Activated CD4-positive, alpha-beta T cell treated with anti-CD3 and anti-CD28 coated beads for 4 hours (primary cell): ENCODE measurements at places on chromosomes 3 and 15.

DNA sequence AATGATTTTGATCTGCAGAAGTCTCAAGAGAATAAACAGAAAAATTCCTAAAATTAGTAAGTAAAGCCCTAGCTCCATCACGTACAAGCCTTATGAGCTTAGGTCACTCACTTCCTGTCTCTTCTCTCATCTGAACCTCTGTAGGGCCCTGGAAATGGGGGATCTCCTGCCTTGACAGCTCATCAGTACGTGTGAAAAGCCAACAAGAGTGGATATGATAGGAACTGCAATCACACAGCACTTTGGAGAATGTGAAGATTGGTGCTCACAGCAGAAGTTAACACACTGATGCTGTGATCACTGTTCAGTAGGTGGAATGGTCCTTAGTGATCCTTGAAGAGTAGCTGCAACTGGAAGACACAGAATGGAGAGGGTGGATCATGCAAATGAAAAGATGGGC, 27.8 kb upstream of the ALDH1L1 start:
- DNase-seq = no peak

DNA sequence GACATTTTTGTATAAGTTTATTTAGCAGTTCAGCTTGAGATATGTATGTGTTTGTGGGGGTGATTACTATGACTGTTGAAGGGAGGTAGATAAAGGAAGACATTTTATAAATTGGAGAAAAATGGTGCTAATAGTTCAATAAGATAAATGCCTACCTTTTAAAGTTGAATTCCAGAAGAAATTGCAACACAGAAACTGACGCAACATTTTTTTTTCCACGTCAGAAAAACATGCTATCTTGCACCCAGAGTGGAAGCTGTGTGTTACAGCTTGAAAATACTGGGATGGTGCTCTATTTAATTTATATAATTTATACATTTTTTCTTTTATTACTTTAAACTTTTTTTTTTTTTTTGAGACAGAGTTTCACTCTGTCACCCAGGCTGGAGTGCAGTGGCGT, 171.7 kb downstream of the WNT5A start:
- no peak for DNase-seq

GRCh38 chr3:19901337-19901736, 32.7 kb downstream of the EFHB start:
- no peak for DNase-seq

GRCh38 chr3:47612879-47613278, 34.2 kb upstream of the CSPG5 start:
- DNase-seq = no peak

- DNase-seq = no peak
These were observed 61.8 kb downstream of the SLC9A9 start for GRCh38 chr3:143786219-143787191.

DNA sequence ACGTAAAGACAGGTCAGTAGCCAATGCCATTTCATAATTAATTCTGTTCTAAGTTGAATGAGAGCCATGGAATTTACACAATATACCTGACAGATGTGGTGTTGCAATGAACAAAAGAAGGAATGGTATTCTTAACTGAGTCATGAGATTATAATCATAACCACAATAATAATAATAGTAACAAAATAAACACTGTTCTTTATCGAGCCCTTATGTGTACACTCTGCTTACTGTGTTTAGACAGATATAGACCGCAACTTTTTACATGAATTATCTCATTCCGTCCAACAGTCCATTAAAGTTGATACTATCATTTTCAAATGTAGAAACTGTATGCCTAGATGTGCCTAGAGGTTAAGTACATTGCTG, 28.2 kb upstream of the SCAANT1 start:
- DNase-seq = no peak

DNA sequence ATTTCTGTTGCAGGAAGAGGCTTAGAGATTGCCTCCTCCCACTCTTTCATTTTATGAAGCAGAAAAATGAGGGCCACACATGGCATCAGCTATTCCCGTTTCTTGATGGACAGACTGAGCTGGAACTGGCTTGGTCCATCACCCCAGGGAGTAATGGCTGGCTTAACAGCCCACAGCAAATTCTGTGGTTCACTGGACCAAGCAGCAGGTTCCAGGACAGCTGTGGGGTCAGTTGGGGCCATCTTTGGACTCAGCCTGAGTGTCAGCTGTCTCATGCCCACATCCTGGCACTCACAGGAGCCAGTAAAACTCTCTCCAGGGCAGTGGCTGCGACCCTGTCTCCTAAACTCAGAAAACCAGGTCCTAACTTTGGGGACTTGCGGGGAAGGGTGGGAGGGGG, 36.5 kb downstream of the ZDHHC19 start:
- no peak for DNase-seq

DNA sequence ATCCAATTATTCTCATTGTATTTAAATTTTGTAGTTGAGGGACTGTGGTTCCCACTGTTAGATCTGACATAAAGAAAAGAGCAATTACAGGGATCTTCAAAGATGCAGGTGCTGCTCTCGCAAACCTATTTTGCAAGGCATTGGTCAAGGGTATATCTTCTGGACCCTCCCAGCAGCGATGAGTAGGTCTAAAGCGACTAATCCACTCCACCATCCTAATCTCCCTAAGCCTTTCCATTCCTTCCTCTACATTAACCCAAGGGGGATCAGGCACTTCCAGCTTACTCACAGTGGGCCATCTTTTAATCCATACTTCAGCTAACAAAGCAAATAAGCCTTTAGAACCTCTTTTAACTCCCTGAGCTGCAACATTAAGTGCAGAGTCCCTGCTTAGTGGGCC, 37.0 kb upstream of the CPOX start:
- DNase-seq = no peak

GRCh38 chr3:64408770-64409169, 183.5 kb upstream of the PRICKLE2 start:
- no peak for DNase-seq

DNA sequence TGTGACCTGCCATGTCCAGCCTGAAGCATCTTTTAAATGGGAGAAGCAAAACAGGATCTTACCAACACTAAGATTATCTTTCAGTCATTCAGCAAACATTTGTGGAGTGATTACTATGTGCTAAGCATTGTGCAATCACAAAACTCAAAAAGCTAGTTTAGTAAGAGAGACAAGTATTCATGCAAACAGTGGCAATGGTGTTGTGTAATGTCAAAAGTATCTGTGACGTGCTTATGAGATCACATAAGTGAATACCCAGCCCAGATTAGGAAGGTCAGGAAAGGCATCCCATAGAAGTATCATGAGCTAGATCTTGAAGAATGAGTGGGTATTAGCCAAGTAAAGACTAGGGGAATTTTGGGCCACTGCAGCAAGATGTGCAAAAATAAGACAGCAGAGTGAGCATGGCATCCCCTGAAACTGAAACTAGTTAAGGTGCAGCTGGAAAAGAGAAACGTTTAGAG, 32.1 kb downstream of the SEC62 start:
- no peak for DNase-seq

GRCh38 chr3:57816471-57817095, 60.5 kb downstream of the SLMAP start:
- DNase-seq = no peak

GRCh38 chr3:10485806-10486205, 19.6 kb downstream of the ATP2B2 start:
- no peak for DNase-seq

GRCh38 chr15:91100814-91101607, 954 bp downstream of the SV2B start:
- no peak for DNase-seq

- no peak for DNase-seq
These were observed 49.4 kb downstream of the CRYBG3 start for GRCh38 chr3:97871186-97871585.

DNA sequence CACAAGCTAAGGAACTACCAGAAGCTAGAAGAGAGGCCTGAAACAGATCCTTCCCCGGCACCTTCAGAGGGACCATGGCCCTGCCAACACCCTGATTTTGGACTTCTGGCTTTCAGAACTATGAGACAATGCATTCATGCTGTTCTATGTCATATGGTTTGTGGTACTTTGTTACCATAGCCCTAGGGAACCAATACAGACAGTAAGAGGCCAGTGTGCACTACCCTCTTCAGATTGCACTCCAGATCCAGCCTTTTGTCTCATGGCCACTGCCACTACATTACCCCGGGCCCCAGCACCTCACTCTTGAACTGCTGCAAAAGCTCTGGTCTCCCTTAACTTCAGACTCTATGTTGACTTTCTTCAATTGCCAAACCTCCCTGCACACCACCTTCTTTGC, 24.0 kb downstream of the AAGAB start:
- DNase-seq = no peak

GRCh38 chr3:124763644-124764358, 33.5 kb downstream of the UMPS start:
- DNase-seq = no peak

DNA sequence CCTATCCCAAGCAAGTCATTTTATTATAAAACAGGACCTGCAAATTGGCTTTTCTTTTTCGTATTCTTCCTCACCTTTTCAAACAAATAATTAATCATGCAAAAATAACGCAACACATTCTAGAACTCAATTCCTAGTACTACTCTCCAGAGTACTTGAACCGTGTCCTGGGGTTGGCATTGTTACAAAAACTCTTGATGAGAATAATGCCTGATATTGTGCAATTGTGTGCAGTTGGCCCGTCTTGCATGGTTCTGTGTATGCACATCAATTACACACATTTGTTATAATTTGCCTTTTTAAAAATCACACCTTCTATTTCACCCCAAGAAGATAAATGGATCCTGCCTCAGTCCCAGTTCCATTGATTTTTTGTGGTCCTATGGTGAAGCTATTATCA, 205.4 kb downstream of the EPHB1 start:
- no peak for DNase-seq

DNA sequence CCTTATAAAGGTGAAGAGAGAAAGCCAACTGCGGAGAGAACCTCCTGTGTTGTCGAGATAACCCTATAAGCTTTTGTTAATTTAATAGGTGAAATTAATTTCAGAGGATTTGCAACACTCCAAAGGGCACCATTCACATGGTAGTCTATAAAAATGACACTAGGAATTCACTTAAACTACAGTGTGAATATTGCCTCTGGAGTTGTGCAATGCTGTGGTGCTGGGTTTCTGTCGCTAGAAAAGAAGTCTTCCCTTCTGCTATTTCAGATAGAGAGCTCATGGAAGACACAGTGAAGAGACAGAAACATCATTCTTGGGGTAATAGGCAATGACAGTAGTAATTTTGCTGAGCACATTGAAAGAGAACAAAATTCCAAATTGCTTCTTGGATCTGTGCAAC, 28.8 kb upstream of the PROK2 start:
- DNase-seq = no peak

GRCh38 chr3:113223475-113224281, 12.3 kb downstream of the BOC start:
- DNase-seq = no peak

DNA sequence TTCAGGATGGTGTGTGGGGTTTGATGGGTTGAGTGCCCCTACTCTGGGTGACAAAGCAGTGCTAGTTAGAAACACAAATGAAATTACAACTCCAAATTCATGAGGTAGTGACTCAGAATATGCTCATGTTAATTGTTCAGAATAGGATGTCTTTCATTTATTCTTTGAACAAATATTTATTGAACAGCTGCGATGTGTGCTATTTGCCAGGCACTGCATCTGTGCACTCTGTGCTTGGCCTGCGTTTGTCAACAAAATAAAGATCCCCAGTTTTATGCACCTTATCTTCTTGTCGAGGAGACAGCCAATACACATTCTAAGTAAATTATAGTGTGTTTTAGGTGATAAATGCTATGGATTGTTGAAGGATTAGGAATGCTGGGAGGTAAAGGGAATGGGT, 27.3 kb downstream of the MED12L start:
- no peak for DNase-seq

GRCh38 chr15:35271371-35272043, 186.4 kb upstream of the NANOGP8 start:
- no peak for DNase-seq

DNA sequence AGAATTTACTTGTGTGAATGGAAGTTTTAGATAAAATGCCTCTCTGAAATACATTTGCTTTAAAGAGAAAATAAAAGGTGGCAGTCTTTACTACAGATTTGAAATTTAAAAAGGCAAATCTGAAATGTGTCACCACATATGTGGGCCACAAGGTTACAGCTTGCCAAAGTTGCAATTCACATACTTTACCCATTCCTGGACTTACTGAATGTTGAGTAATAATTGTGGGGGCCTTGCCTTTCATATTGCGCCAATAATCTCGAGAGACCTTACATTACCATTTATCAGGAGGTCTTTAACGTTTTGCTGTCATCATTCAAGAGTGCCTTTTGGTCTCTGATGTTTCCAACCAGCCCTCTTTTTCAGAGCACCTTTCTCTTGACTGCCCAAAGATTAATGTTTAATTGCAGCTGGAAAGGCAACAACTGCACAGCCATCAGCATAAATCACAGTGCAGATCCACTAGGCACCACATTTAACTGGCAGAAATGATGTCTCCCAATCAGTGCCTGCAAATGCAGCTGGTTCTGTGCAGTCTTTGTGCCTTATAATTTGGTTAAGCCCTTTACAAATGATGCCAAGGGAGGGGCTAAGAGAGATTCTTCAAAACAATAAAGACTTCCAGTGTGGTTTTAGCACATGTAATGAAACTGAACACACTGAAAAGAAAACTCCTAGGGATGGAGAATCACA, 206.8 kb downstream of the MAGI1 start:
- no peak for DNase-seq

GRCh38 chr3:168914662-168915061, 748.9 kb downstream of the MECOM start:
- DNase-seq = no peak

- DNase-seq = no peak
These were observed 184.4 kb downstream of the RORA start for GRCh38 chr15:61044723-61045122.

- no peak for DNase-seq
These were observed 53.0 kb upstream of the FOXP1 start for GRCh38 chr3:71636482-71636881.
